ENCODE measurements at places on chromosomes 13 and 19.

GRCh38 chr13:31987535-31988170 is 43.9 kb upstream of the FRY start:
- DNase-seq, result no peak

DNA sequence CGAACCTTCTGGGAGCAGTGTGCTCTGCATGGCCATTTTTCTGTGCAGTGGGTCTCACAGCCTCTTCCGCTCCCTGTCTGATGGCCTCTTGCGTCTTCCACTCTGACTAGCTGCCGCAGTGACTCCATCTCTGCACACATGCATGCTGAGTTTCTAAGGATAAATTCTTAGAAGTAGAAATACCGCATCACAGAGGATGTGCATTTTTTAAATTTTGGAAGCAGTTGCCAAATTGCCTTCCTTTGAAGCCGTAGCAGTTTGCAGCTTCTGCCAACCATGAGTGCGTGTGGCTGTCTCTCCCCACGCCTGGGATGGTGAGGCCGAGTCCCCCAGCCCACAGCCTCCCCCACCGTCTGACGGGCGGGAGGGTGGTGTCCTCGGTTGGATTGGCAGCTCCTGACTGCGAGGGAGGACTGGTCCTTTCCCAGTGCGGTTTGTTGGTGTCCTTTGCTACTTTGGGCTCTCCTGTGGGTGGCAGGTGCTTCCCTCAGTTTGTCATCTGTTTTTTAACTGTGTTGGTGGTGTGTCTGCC is 9.8 kb downstream of the FZR1 start:
- peak; percentile 78 for DNase-seq

DNA sequence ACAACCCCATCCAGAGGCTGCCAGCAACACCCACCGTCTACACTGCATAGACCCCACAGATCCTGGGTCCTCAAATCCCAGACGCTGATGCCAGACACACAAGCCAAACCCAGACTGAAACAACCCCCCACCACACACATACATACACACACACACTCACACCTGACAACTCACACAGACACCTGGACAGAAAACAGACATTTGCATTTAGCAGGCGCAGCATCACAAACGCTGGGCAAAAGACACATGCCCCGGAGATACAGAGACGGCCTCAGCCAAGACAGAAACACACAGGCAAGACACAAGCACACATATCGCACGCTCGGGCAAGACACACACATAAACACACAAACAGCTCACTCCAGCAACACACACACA is 1.3 kb downstream of the BBC3 start:
- no peak for DNase-seq

GRCh38 chr13:110811008-110811720 is 97.7 kb downstream of the ING1 start:
- DNase-seq, result no peak

- no peak for DNase-seq
These were observed 216.4 kb downstream of the KLF5 start for GRCh38 chr13:73275163-73275562.

DNA sequence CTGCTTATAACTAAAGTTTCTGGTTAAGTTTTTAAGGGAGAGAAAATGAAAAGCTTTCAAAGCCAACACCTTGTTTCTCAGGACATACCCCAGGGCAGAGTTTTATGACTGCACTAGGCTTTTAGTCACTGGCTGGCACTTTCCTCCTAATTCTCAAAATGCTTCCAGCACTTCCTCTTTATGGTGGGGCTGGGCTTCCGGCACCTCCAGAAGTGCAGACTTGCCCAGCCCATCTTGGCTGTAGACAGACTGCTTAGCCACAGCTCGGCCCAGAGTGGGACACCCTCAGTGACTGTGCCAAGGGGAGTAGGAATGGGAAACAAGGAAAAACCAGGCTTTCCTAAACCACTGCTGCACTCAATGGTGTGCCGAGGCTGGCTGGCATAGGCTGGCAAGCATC is 23.2 kb upstream of the GTF3A start:
- no peak for DNase-seq

- DNase-seq, result peak; percentile 29
These were observed 179.0 kb downstream of the SPRY2 start for GRCh38 chr13:80161896-80162295.

DNA sequence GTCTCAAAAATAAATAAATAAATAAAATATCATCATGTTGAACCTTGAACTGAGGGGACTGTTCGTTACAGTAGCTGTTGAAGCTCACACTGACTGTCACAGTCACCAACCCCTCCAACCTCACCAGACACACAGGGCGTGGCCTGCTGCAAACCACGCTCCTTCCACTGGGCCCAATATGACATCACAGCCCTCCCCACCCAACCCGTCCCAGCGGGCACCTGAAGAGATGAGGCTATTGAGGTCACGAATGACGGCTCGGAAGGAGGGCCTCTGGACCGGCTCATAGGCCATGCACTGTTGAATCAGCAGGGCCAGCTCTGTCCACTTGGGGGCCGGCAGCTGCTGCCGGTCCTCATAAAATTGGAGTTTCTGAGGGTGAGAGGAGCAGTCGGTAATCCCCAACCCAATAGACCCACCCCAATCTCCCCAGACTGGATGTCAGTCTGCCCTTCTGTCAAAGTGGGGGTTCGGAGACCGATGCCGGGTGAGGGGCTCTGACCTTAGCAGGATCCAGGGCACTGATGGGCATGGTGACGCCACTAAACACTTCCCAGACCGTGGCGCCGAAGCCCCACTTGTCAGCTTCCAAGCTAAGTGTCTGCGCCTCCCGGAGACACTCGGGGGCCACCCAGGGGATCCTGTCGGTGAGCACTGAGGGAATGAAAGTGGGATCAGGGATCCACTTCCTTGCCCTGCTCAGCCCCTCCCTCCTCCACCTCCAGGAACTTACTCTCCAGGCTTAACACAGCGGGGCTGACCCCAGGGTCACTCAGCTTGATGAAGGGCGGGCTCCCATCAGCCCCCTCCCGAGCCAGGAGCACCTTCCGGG is 13.2 kb downstream of the JAK3 start:
- no peak for DNase-seq

GRCh38 chr13:79281339-79281747 is 124.7 kb downstream of the RBM26 start:
- DNase-seq, result no peak

- no peak for DNase-seq
These were observed 80.6 kb downstream of the SIPA1L3 start for GRCh38 chr19:37987356-37988332.
